Activated naive CD8-positive, alpha-beta T cell treated with anti-CD3 and anti-CD28 coated beads for 36 hours (primary cell): ENCODE measurements at places on chromosomes 16 and 17. TPM values are rescaled to one million over a fixed set of nuclear protein-coding genes. Genes with fewer than 3 reads are reported as not detected.

Gene MATCAP1
- total RNA-seq: 16.7 TPM

- DNase-seq: no peak
Observed at GRCh38 chr17:17200831-17201230, 5.3 kb downstream of the PLD6 start.

DNA sequence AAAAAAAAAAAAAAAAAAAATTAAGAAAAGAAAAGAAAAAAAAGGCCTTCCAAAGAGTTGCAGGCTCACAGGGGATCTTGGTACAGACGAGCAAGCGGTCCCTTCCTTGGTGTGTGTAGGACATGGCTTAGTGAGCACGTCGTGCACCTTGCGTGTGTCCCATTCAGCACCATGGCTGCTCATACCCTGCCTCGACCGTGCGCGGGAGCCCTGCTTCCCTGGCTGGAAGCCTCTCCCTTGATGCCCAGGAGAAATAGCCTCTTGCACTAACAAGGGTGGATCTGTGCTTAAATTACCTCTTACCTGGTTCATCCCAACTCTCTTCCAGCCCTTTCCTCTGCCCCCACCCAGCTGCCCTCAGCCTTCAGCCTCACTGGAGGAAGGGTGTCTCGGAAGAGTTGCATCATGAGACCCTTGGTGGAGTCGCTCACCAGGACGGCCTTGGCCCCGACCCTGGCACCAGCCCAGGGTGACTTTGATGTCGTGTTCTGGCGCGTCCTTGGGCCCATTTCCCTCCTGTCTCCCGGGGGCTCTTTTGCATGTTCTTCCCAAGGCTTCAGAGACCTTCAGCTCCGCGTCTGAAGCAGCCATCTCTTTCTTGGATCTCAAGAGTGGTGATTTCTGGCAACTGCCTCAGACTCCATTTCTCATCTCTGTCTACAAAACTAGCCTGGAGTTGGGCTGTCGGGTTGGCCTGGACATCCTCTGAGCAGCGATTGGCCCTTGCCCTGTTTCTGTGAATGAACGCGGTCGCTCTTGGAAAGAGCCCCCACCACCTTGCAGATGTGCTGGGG, 127.2 kb downstream of the CMIP start:
- no peak for DNase-seq

GRCh38 chr17:10238661-10239060, 40.3 kb upstream of the GAS7 start:
- no peak for DNase-seq

- no peak for DNase-seq
Observed at GRCh38 chr16:90043526-90043925, 24.3 kb upstream of the DBNDD1 start.

DNA sequence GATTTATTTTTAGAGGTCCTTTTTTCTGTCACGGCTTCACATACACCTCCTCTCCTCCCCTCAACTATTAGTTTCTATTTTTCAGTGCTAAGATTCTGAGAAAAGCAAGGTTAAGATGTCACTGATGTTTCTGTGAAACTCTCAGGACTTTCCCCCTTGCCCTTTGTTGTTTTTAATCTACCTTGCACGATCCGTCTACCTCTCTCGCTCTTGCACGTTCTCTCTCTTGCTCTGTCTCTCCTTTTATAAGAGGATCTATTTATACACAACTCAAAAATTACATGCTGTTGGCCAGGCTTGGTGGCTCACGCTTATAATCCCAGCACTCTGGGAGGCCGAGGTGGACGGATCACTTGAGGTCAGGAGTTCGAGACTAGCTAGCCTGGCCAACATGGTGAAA, 43.6 kb downstream of the RPA1 start:
- no peak for DNase-seq

GRCh38 chr17:54867634-54868033, 33.0 kb upstream of the TOM1L1 start:
- no peak for DNase-seq

GRCh38 chr17:42778570-42778969, 1.8 kb upstream of the WNK4 start:
- DNase-seq: no peak

Gene OR3A3
- total RNA-seq: not detected

DNA sequence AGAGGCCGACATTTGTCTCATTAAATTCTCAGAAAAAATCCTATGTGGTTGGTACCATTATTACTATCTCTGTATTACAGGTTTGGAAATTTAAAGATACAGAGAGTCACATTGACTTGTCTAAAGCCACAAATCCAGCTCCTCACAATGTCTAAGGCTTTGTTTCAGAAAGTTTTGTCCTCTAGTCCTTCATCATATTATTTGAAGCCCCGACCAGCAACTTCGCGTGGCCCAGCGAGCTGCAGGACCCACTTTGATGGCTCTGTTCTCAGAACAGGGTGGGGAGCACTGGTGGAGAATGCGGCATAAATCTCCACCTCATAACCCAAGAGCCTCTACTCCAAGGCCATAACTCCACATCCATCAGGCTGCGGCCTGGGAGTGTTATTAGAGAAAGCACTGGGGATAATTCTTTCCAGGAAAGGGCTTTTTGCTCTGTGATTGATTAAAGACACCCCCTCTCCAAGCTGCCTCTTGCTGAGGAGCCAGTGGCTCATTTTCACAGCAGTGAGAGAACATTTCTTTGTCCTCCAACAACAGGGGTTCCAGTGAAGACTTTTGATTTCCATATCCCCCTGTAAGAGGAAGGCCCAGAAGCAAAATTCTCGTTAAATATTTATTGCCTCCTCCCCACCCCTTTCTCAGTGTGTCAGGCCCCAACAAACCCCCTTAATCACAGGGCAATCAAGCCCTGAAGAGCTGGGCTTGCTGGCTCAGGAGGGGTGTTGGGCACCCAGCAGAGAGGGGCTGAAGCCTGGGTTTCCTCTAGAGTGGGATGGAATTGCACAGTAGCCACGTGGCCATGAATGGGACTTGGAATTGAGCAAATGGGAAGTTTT, 113.7 kb upstream of the CDH11 start:
- DNase-seq: no peak

DNA sequence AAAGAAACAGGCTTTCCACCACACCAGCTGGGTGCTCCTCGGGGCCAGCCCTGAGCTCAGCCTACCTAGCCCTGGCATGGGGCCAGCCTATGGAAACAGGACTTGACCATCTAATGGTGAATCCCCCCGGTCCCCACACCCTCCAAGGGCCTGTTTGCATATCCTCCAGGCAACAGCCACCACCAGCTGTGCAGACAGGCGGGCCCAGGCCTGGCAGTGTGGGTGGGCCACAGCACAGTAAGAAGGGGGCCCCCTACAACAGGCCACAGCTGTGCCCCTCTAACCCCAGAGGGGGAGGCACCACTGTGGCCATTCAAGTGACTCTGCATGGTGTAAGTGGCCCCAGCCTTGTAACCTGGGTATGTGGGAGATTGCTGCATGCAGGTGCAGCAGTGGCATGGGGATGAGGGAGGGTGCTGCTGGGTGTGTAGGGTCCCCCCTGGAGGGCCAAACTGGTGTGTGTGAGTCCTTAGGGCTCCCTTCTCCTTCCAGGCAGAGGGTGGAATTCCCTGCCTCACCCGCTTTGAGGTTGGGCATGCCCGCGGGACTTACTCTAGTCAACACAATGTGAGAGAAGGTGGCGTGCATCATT, 148.2 kb downstream of the C16orf78 start:
- no peak for DNase-seq

- peak; percentile 80 for DNase-seq
Observed at GRCh38 chr17:50297407-50297865, 23.2 kb downstream of the TMEM92 start.

DNA sequence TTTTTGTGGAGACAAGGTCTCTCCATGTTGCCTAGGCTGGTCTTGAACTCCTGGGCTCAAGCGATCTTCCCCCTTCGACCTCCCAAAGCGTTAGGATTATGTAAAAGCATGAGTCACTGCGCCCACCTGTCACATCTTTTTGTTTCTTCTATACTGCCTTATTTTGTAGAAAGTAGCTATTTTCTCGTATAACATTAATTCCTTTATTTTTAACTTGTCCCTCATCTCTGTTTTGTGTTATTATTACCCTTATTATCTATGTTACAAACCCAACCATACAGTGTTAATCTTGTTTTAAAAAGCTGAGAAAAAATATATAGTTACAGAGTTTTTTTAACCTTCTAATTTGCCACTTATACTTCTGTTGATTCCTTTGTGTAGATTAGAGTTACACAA, 1.4 kb upstream of the TXNDC11 start:
- DNase-seq: no peak

Gene YBX2
- total RNA-seq: 0.19 TPM

GRCh38 chr17:8275421-8276290, 12.8 kb upstream of the RANGRF start:
- no peak for DNase-seq

Gene NPIPB9
- total RNA-seq: 1.8 TPM

GRCh38 chr17:37642681-37643080, 565 bp downstream of the DDX52 start:
- no peak for DNase-seq

- DNase-seq: peak; percentile 27
Observed at GRCh38 chr16:4846503-4846900, 586 bp downstream of the GLYR1 start.

- no peak for DNase-seq
Observed at GRCh38 chr17:21512307-21513011, 136.3 kb downstream of the KCNJ12 start.

Gene SNAI3
- 2.0 TPM for total RNA-seq

Gene RAB37
- total RNA-seq: 1.8 TPM

- DNase-seq: no peak
Observed at GRCh38 chr17:19546289-19547065, 12.8 kb downstream of the SLC47A1 start.

DNA sequence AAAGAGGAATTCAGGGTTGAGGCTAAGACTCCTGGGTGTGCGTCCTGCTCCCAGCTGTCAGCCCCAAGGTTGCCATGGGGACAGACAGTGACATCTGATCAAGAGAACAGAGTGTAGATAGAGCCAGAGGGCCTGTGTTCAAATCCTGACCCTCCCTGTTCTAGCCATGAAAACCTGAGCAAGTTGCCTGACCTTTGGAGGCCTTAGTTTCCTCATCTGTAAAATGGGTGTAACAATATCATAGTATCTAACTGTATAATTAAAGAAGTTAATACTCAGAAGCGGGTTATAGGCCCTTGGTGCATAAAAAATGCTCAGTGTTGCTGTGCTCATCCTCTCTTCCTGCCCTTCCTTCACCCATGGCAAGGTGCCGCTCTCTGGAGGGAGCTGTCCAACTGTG, 28.7 kb upstream of the FOXF1 start:
- no peak for DNase-seq

Gene CA4
- total RNA-seq: not detected

DNA sequence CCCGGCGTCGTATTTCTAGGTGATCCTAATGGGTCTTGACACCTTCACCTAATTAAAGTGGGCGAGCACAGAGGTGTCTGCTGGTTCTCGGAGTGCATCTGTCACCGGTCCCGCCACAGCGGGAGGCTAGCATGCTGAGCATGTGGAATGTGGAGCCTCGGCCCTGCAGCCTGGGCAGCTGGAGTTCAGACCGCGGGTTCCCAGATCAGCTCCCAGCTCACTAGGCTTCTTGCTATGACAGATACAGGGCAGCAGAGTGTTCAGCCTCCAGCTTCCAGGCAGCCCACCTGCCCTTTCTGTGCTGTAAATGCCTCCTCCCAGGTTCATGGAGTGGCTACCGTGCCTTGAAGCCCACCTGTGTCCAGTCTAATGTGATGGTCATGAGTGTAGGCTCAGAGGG, 166.7 kb downstream of the CPPED1 start:
- DNase-seq: no peak

GRCh38 chr17:30378241-30378824, 394 bp upstream of the CPD start:
- peak; percentile 69 for DNase-seq

Gene CHRNE
- total RNA-seq: 0.42 TPM

Gene ZG16
- total RNA-seq: not detected

GRCh38 chr17:19718613-19719354, 2.4 kb upstream of the SLC47A2 start:
- DNase-seq: no peak

DNA sequence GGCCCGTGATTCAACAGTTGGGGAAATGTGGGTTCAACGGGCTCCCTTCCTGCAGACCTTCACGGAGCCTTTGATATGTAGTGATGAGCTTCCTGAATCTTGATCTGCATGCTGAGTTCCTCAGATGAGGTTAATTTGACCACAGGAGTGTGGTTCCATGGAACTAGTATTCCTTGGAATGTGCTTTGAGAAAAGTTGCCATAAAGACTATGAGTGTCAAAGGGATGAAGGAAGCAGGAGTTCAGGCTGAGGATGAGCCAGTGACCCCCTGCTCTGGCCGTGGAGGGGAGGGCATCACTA, 229.2 kb downstream of the MSI2 start:
- no peak for DNase-seq

- DNase-seq: no peak
Observed at GRCh38 chr17:35449371-35449931, 885 bp upstream of the SLFN13 start.

Gene CES4A
- 4.6 TPM for total RNA-seq

DNA sequence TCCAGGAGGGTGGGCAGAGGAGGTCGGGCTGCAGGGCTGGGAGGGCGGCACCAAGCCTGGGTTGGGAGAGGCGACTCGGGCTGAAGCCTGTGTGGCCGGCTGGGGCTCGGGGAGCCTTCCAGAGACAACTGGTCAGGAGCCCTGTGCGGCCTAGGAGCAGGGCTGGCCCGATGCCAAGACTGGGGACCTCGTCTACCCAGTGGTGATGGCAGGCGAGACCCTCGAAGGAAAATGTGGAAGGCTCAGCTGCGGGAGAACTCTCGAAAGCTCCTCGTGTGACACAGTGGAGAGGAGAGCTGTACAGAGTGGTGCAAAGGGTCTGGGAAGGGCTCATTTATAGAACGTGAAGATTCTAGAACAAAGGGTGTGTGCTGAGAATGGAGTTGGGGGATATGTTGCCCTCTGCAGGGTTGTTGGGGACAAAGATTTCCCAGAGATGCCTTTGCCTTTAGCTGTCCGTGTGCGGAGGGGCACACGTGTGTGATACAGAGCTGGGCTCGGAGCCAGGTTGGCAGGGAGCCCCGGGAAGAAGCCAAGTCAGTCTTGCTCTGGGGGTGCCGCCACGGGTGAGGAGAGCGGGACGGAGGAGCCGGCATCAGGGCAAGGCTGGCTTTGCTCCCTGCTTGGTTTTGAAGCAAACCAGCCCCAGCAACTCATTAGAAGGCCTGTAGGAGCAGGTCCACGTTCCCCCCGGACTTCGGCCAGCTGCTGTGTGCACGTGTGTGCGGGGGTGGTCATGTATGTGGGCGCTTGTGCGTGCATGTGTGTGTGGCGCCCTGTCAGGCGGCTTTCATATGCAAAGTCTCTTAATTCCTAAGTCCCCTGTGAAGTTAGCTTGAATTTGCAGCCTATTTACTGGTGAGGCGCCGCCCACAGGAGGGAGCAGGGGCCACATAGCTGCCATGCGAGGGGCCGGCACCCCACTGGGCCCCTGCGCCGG, 132.4 kb upstream of the CHMP6 start:
- no peak for DNase-seq
